IgD-negative memory B cell (primary cell): ENCODE measurements at places on chromosomes 5 and 9. TPM values are rescaled to one million over a fixed set of nuclear protein-coding genes. Genes with fewer than 3 reads are reported as not detected.

The C5orf52 gene
- not detected for polyA plus RNA-seq

The SPEF2 gene
- not detected for polyA plus RNA-seq

The NAIF1 gene
- 12.7 TPM for polyA plus RNA-seq

The GPR151 gene
- polyA plus RNA-seq = not detected

The GFPT2 gene
- 0.19 TPM for polyA plus RNA-seq

The FGF1 gene
- not detected for polyA plus RNA-seq

The CDX1 gene
- polyA plus RNA-seq = not detected

The ZSWIM6 gene
- 0.60 TPM for polyA plus RNA-seq

The PHF24 gene
- 0.06 TPM for polyA plus RNA-seq

The ZER1 gene
- polyA plus RNA-seq = 33.7 TPM

The SPINK4 gene
- polyA plus RNA-seq = not detected

The IL5 gene
- polyA plus RNA-seq = not detected

The GABRA6 gene
- not detected for polyA plus RNA-seq

The TMC1 gene
- not detected for polyA plus RNA-seq

The CMYA5 gene
- polyA plus RNA-seq = not detected

The TBC1D9B gene
- 57.2 TPM for polyA plus RNA-seq

The PSIP1 gene
- polyA plus RNA-seq = 112 TPM

The CYLC2 gene
- not detected for polyA plus RNA-seq

The HMMR gene
- not detected for polyA plus RNA-seq

The FAM200C gene
- polyA plus RNA-seq = 0.64 TPM

The CEP78 gene
- 12.3 TPM for polyA plus RNA-seq

The MED22 gene
- 26.7 TPM for polyA plus RNA-seq

The MSMP gene
- 3.8 TPM for polyA plus RNA-seq

The RPS14 gene
- polyA plus RNA-seq = 7,694 TPM
